ENCODE measurements at places on chromosomes 13 and 19.

DNA sequence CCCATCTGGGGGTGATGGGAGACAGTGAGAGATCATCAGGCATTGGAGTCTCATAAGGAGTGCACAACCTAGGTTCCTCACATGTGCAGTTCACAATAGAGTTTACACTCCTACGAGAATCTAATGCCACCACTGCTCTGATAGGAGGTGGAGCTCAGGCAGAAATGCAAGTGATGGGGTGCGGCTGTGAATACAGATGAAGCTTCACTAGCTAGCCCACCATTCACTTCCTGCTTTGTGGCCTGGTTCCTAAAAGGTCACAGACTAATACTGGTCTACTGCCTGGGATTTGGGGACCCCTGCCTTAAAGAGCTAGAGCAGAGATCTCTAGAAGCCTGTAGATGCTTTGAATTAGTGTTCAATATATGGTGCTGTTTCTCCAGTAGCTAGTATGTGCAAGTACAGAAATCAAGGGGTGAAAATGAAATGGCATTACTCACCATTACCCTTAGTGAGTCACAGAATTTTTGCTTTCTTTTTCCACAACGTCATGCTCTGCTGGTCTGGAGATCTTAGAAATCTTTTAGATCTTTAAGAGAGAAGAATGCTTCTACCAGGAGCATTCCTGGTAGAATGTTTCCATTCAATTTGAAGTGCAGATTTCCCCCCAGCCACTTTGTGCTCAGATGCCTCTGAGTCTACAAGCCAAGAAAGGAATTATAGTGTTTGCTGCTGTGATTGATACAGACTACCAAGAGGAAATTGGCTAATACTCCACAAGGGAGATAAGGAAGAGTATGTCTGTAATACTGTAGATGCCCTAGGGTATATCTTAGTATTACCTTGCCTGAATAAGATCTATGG lies 2301.2 kb downstream of the PCDH9 start:
- no peak for DNase-seq

- no peak for DNase-seq
Observed at GRCh38 chr19:49125025-49125731, 5.8 kb downstream of the PPFIA3 start.

DNA sequence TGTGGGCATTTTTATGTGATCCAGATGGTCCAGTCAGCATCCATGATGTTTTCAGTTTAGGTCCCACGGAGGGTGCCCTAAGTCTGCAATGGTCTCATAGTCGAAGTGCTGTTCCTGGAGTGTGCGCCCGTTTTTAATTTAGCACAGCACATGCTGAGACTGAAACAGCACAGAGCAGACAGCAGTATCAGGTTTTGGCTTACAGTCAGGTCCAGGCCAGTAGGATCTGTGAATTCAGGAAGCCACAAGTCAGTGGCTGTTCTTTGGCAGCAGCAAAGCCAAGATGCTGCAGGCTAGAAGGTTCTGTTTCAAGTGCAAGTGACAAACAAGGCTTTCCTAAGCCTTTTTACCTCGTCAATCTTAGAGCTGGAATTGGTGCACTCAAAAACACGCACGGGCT lies 18.3 kb downstream of the FBXO27 start:
- DNase-seq: no peak

DNA sequence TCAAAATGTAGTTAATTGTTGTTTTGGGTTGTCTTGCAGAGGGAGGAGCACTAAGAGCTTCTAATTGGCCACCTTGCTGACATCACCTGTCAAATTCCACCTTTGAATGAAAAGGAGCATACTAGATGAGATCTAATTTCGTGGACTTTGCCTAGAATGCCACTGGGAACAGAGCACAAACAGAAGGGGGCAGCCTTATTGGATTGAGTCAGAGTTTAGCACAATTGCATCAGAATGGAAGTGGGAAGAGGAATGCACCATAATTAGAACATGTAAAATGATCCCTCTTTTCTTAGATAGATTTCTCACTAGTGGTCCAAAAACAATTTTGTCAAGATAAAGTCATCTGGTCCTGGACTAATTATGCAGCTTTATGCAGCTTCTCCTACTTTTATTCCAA lies 1552.2 kb downstream of the PCDH9 start:
- DNase-seq: no peak

- DNase-seq: no peak
Observed at GRCh38 chr13:54658771-54659170, 1630.2 kb downstream of the OLFM4 start.

GRCh38 chr19:5950741-5951140 lies 27.2 kb downstream of the RANBP3 start:
- DNase-seq: no peak

DNA sequence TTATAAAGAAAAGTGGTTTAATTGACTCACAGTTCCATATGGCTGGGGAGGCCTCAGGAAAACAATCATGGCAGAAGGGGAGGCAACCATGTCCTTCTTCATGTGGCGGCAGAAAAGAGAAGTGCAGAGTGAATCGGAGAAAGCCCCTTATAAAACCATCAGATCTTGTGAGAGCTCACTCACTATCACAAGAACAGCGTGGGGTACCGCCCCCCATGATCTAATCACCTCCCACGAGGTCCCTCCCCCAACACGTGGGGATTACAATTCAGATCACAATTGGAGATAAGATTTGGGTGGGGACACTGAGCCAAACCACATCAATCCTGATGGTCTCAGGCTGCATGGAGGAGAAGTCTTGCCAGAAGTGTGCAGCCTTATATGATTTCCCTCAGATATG lies 26.0 kb downstream of the TM9SF2 start:
- DNase-seq: peak; percentile 15

GRCh38 chr19:17873786-17874757 lies 2.3 kb downstream of the SLC5A5 start:
- peak; percentile 56 for DNase-seq

DNA sequence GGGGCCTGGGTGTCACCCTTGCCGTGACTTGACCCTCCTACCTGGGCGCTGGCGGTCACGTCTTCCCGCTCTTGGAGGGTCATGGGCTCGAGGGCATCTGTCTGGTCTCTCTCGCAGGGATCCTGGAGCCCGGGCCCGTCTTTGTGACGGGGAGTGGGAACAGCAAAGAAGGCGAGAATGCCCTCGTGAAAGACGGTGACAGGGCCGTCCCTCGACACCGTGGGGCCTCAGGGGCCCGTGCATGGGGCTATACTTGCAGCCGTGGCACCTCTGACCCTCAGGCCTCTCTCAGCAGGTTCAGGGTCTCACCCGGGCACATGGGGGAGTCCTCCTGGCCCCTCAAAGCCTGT lies 20.9 kb upstream of the MATK start:
- no peak for DNase-seq

DNA sequence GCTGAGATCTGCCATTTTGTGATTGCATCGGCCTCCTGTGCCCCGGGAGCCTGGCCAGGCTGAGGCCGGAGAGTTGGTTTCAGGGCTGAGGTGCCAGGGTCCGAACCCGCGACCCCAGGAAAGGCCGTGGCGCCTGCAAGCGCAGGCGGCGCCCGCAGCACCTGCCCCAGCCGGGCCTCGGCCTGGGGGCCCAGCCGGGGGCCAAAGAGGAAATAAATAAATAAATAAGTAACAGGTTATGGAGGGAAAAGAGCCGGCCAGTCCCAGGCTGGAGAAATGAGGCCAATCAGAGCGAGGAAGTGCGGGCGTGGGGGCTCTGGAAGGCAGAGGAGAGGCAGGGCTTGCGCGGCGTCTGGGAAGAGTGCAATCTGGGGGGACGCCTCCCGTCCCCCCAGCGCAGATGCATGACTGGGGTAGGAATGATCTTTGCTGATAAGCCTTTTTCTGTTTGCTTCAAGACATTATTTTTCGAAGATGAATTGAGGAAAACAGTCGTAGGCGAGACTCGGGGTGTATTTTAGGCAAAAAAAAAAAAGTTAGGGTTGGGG lies 145.6 kb upstream of the ZNF536 start:
- no peak for DNase-seq

DNA sequence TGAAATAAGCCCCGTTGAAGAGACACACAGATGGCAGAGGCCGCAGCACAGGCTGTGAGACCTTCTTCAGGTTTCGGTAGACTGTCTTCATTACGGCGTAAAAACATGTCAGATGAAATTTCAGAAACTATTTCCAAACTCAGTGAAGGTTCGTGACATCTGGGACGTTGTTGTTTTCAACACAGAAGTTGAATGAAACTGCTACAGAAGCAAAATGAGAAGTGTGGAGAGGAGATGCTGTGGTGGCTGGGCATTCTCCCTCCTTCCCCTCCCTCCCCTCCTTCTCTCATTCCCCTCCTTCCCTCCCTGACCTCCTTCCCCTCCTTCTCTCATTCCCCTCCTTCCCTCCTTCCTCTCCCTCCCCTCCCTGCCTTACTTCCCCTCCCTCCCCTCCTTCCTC lies 113.6 kb downstream of the ATP11A start:
- peak; percentile 10 for DNase-seq
